ENCODE measurements at places on chromosomes 11 and 22.

DNA sequence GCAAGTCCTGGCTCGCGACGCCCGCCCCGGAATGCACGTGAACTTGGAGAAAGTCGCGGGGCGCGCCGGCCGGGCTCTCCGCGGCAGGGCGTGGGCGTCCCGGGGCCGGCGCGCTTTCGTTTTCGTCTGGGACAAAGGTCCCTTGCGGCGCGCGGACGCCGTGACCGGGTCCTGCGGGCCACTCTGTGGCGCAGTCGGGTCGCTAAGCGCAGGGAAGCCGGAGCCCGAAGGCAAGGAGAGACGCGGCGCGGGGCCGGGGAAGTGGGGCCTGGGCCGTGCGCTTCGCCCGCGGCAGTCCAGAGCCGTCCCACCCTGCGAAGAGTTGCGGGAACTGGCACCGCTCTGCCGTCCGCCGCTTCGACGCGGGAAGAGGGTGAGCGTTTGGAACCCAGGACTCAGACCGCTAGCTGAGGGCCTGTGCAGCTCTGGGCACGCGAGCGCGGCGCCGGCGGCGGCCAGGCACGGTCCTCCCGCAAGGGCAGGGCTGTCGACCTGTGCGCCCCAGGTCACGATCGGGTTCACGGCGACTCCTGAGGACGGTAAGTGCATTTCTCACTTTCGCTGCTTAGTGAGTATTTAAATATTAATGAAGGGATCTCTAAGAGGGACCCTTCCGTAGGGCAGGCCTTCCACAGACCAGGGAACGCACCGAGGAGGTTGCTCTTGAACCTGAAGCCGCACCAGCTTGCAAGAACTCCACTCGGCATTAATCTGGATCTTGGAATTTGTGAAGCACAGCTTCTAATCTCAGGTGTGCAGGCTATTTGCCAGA is 78.0 kb upstream of the PPARA start:
- H3K27ac ChIP-seq: no peak overlapping the region
- H3K4me3 ChIP-seq: peak overlapping the region; percentile 70
- DNase-seq: peak; percentile 72
- H3K36me3 ChIP-seq: no peaks in the 10 kb centered on the region
- H3K27me3 ChIP-seq: no peaks in the 10 kb centered on the region

DNA sequence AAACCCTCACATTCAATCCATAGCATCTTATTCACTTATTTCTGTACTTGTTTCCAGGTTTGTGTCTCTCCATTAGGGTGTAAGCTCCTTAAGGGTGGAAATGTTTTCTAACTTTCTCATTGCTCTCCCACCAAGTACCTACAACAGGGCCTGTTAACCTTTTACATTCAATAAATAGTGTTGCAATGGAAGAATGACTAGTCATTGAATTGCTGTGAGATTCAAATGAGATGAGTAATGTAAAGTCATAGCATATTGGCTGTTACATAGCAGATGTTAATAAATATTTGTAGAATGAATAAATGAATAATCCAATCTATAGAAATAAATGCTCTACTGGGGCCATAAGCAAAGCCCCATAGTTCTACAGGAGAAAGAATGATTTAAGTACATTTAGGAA is 75.4 kb upstream of the DDI1 start:
- H3K36me3 ChIP-seq: no peaks in the 10 kb centered on the region
- no peak for DNase-seq
- no peak overlapping the region for H3K4me3 ChIP-seq

DNA sequence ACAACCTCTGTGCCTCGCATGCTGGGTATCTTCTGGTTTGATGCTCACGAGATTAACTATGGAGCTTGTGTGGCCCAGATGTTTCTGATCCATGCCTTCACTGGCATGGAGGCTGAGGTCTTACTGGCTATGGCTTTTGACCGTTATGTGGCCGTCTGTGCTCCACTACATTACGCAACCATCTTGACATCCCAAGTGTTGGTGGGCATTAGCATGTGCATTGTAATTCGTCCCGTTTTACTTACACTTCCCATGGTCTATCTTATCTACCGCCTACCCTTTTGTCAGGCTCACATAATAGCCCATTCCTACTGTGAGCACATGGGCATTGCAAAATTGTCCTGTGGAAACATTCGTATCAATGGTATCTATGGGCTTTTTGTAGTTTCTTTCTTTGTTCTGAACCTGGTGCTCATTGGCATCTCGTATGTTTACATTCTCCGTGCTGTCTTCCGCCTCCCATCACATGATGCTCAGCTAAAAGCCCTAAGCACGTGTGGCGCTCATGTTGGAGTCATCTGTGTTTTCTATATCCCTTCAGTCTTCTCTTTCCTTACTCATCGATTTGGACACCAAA is 516 bp downstream of the OR52J3 start:
- no peak overlapping the region for H3K4me3 ChIP-seq
- H3K36me3 ChIP-seq: no peaks in the 10 kb centered on the region
- no peak overlapping the region for H3K27ac ChIP-seq
- no peaks in the 10 kb centered on the region for H3K4me1 ChIP-seq
- DNase-seq: no peak

GRCh38 chr22:37561212-37562048 is 1.1 kb downstream of the CDC42EP1 start:
- no peak overlapping the region for H3K27ac ChIP-seq
- peak; percentile 82 for DNase-seq
- peaks cover 27% of the 10 kb centered on the region for H3K4me1 ChIP-seq

DNA sequence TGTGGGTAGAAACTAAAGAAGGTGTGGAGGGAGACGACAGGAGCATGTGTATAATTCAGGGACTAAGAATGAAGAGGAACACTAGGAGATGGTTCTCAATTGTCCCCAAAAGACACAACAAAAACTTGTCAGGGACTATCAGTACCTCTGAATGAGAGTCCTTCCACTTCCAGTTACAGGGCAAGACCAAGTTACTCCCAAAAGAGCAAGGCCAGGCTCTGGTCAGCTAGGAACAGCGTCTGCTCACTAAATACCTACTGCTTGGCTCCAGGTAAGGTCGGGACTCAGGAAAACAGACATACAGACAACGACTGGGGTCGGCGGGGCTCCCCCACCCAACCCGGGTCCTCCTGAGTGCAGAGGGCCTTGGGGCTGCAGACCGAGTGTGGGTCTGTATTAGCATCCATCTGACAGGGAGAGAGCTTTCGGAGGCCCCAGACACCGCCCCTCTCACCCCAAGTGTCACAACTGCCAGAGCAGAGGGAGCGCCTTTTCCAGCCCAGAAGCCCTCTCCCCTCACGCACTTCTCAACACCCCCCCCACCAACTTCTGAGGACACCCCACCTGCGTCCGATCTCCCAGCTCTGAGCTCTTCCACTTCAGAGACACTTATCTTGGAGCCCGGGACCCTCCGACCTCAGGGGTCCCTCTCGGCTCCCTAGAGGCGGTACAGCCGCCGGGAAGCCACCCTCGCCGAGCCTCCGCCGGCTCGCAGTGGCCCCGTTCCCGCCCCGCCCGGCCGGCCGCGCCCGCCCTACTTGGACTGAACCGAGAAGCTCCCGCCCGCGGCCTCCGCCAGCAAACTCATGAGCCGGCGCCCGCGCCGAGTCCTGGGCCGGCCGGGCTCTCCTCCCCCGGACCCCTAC is 522 bp downstream of the RHOG start:
- H3K27me3 ChIP-seq: no peaks in the 10 kb centered on the region
- H3K27ac ChIP-seq: peak overlapping the region; percentile 89
- DNase-seq: peak; percentile 62
- H3K4me3 ChIP-seq: peak overlapping the region; percentile 73

GRCh38 chr11:96054870-96055705 is 131.2 kb upstream of the MTMR2 start:
- no peaks in the 10 kb centered on the region for H3K27me3 ChIP-seq
- no peak overlapping the region for H3K27ac ChIP-seq
- H3K36me3 ChIP-seq: no peaks in the 10 kb centered on the region
- no peak overlapping the region for H3K4me3 ChIP-seq
- peak; percentile 51 for DNase-seq

DNA sequence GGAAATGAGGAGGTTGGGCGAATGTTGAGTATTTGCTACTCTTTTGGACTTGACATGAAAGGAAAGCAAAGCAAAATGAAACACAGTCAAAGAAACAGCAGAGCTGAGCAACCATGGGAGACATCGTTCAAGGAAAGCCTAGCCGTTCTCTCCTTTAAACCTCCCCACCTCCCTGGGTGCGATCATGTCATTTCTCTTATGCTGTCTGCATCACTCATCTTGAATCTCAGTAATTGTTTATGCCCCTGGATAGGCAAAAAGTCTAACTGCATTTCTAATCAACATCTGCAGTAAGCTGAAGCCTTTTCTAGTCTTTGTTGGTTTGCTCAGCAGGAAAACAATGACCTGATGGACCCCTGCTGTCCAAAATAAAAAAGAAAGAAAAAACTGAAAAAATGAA is 107.0 kb downstream of the MSANTD4 start:
- no peak overlapping the region for H3K27ac ChIP-seq
- H3K4me3 ChIP-seq: no peak overlapping the region

DNA sequence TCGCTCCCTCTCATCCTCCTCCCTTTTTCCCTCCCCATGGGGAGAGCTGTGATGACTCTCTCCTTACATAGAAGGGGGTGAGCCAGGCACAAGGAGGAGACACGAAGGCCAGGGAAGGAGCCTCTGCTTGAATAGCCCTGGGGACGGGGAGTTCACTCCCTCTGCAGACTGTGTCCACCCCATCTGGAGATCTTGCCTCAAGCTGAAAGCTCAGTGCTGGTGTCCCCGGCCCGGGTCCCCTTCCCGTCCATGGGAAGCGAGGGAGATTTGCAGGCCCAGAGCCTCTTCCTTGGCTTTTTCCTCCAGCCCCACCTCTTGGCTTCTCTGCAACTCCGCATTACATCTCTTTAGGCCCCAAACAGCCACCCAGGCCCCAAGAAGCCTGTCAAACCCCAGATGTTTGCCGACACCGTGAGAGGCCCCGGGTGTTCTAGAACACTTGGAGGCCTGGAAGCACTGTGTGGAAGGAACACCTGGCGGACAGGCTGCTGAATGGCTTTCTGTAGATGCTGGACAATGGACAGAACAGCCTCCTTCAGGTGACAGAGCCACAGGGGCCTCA is 32.3 kb downstream of the LINC01488 start:
- no peak overlapping the region for H3K4me3 ChIP-seq
- H3K27me3 ChIP-seq: no peaks in the 10 kb centered on the region
- H3K4me1 ChIP-seq: peaks cover 4% of the 10 kb centered on the region
- no peaks in the 10 kb centered on the region for H3K36me3 ChIP-seq
